ENCODE measurements at places on chromosomes 13 and 19. TPM values are rescaled to one million over a fixed set of nuclear protein-coding genes. Genes with fewer than 3 reads are reported as not detected.
A peak's percentile ranks its signal among the peaks of the same experiment; 100 is the strongest.

DNA sequence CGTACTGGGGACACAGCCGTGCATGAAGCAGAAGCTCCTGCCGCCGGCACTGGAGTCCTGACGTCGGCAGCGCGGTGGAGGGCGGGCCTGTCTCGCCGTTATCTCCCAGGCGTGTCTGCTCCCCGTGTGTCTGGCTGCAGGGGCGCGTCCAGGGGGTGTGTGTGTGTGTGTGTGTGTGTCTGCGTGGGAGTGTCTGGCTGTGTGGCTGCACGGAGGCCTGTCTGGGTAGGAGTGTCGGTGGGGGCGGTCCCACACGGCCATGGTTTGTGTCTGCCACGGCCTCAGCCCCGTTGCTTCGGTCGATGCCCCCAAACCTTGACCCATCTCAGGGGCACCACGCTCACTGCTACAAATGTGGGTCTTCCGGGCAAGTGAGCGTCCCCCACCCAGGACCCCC is 18.3 kb downstream of the ARID3A start:
- peak; percentile 56 for DNase-seq
- H3K4me3 ChIP-seq: no peak overlapping the region
- H3K4me1 ChIP-seq: peaks cover 20% of the 10 kb centered on the region

ICAM4 gene
- total RNA-seq: 0.39 TPM

RNF17 gene
- total RNA-seq: 0.28 TPM

DNA sequence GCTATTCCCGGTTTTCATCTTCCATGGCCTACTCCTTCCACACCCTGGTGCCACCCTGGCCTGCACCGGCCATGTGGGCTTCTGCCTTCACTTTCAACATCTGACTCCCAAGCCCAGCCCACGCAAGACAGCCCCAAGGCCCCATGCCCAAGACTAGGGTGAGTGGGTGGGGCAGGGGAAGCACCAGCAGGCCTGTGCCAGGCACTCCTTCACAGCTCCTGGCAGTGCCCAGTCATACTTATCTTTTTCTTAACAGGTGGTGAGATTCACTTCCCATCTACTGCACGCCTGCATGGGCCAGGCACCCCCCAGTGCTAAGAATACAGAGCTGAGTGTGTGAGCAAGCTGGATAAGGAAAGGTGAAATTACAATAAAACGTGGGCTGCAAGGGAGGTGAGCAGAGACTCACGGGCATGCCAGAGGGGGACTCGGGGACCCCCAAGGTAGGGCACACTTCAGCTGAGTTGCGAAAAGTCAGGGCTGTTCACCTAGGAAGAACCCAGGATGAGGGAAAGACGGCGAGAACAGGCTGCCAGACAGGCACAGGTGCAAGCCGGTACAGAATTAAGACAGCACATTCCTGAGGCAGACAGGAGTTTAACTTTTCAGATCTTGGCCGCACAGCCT is 55.7 kb downstream of the COL4A1 start:
- no peaks in the 10 kb centered on the region for H3K4me1 ChIP-seq
- H3K27ac ChIP-seq: peak overlapping the region; percentile 46
- H3K36me3 ChIP-seq: no peaks in the 10 kb centered on the region
- no peak for DNase-seq

DNA sequence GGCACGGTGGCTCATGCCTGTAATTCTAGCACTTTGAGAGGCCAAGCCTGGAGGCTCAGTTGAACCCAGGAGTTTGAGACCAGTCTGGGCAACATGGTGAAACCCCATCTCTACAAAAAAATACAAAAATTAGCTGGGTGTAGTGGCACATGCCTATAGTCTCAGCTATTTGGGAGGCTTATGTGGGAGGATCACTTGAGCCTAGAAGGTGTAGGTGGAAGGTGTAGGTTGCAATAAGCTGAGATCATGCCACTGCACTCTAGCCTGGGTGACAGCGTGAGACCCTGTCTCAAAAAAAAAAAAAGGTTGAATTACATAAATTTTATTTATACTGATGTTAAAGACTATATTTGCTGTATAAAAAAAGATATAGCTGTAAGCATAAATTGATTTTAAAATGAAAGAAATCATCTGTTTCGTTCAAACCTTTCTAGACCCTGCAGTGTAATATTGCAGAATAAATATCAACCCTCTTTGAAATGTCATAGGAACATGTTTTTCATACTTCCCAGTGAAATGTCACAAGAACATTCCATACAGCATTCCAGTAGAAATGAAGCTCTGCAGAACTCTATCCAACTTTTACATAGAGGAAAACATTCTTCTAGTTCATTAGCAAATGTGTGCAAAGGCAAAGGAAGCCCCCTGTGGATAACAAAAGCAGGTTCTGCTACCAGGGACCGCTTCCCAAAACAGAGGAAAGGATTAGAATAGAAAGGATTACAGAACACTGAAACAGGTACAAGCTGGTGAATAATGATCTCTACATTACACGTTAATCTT is 76.0 kb downstream of the CAB39L start:
- H3K4me3 ChIP-seq: no peak overlapping the region
- no peaks in the 10 kb centered on the region for H3K36me3 ChIP-seq
- no peak for DNase-seq
- H3K4me1 ChIP-seq: peaks cover 23% of the 10 kb centered on the region
- no peaks in the 10 kb centered on the region for H3K27me3 ChIP-seq

DNA sequence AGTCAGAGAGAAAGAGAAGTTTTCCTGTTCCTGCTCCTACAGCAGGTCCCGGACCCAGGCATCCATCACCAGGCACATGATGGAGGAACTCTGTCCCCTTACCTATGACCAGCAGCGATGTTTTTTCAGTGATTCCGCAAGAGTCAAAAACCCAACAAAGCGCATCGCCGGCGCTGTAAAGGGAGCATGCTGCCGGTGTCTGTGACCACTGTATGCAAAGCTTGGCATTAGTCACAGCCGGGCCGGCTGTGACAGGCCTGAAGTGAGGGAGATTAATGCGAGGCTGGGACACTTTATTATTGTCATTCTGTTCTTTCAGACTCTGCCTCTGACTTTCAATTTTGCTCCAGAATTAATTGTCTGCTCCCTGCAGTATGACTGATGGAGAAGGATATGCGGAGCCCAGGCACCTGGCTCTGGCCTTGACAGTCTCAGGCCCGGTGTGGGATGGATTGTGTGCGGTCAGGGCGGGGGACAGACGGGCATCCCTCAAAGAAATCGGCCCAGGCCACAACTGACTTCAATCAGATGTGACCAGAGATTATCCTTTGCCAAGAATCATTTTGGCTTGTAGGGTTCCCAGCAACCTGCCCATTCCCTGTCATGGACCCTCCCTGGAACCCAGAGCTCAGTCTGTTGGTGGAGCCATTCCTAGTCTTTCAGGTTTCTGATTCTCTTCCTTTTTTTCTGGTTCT is 462.0 kb upstream of the ZNF507 start:
- no peaks in the 10 kb centered on the region for H3K4me1 ChIP-seq
- no peaks in the 10 kb centered on the region for H3K27me3 ChIP-seq
- no peak for DNase-seq
- H3K4me3 ChIP-seq: no peak overlapping the region
- no peaks in the 10 kb centered on the region for H3K36me3 ChIP-seq

- H3K4me1 ChIP-seq: peaks cover 34% of the 10 kb centered on the region
- peak overlapping the region; percentile 84 for H3K27ac ChIP-seq
- no peaks in the 10 kb centered on the region for H3K27me3 ChIP-seq
- DNase-seq: peak; percentile 54
Measured at GRCh38 chr19:46299695-46300094, 2.9 kb downstream of the HIF3A start.

ELSPBP1 gene
- total RNA-seq: not detected

- H3K4me3 ChIP-seq: no peak overlapping the region
- H3K4me1 ChIP-seq: peaks cover 22% of the 10 kb centered on the region
- H3K27ac ChIP-seq: no peak overlapping the region
- no peak for DNase-seq
- H3K27me3 ChIP-seq: no peaks in the 10 kb centered on the region
- H3K36me3 ChIP-seq: no peaks in the 10 kb centered on the region
Measured at GRCh38 chr13:110367620-110368019, 60.5 kb downstream of the COL4A2 start.

CGB8 gene
- total RNA-seq: not detected

GJB6 gene
- not detected for total RNA-seq

- no peak for DNase-seq
- H3K27ac ChIP-seq: no peak overlapping the region
- H3K4me1 ChIP-seq: peaks cover 6% of the 10 kb centered on the region
- H3K36me3 ChIP-seq: no peaks in the 10 kb centered on the region
- no peaks in the 10 kb centered on the region for H3K27me3 ChIP-seq
- no peak overlapping the region for H3K4me3 ChIP-seq
Measured at GRCh38 chr19:56880592-56881190, 40.2 kb upstream of the PEG3 start.

DNA sequence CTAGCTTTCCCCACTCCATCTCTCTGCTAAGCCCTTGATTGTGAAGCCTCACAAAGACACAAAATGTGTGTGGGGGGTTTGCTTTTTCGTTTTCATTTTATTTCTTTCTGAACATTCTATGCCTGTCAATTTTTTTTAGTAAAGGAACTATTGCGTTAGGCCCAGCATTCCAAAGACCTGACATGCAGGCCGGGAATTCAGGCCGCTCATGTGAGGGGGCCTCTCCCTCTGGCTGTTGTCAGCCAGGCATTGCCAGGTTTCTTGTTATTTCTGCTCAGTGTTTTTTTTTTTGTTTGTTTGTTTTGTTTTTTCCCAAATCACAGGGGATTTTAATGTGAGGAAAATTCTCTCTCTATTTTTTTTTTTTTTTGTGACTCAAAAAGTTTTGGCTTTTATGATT is 10.3 kb upstream of the MEDAG start:
- DNase-seq: no peak
- H3K4me3 ChIP-seq: no peak overlapping the region
- no peak overlapping the region for H3K27ac ChIP-seq
- no peaks in the 10 kb centered on the region for H3K27me3 ChIP-seq

CHST8 gene
- total RNA-seq: not detected

Data from adrenal gland (tissue), 19 donors.